Ovary (tissue), 10 donors: ENCODE measurements at places on chromosomes 3 and 15. TPM values are rescaled to one million over a fixed set of nuclear protein-coding genes. Genes with fewer than 3 reads are reported as not detected.

GRCh38 chr3:100185847-100186246 lies 71.5 kb upstream of the FILIP1L start:
- no peak for DNase-seq

The RPUSD3 gene
- polyA plus RNA-seq, result 21.5 TPM

DNA sequence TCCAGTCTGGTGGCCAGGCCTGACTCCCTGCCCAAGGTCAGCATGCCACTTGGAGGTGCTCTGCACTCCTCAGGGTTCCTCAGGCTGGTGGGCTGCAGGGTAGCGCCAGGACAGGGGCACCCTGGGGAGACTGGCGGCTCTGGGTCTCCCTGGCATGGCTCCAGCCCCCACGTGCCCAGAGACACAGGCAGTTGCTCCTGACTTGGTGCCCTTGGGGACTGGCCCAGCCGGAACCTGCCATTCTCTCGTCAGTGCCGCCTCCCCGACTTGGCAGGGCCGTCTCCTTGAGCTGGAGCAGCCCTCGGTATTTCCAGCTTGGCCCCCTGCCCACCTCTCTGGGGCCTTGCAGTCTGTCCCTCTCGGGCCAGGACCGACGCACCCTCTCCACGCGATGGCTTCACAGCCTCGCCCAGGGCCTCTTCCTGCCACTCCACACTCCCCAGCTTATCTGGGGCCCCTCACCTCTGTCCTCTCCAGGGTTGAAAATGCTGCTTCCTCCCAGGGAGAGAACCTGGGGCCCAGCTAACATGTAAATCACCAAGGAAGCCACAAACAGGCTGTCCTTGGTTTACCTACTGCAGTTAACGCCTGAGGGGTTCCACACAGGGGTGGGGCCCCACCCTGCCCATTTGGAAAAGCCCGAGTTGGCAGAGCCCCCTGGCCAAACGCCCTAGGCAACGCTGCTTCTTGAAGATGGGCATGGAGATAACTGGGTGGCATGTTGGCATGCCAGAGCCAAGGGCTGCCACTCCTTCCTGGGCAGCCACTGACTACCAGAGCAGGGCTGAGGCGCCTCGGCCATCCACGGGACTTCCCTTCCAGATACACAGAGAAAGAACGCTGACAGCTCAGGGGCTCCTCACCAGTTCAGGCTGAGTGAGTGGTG lies 61.4 kb downstream of the SMAD6 start:
- peak; percentile 70 for DNase-seq

DNA sequence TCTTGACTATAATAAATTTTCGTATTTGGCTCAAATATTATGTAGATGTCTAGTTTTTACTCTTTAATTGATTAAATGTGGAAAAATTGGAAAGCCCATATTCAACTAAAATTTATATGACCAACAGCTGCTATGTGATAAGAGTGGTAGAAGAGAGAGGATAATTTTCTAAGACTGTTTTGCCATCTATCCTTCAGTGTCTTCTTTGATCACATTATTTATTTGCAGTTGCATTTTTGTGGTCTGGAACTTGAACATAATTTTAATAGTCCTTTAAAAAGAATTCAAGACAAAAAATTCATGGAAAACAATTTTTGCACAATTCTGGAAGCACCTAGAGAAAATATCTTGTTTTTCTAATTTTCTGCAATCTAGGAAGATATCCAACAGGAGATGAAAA lies 213.3 kb upstream of the THBS1 start:
- no peak for DNase-seq

DNA sequence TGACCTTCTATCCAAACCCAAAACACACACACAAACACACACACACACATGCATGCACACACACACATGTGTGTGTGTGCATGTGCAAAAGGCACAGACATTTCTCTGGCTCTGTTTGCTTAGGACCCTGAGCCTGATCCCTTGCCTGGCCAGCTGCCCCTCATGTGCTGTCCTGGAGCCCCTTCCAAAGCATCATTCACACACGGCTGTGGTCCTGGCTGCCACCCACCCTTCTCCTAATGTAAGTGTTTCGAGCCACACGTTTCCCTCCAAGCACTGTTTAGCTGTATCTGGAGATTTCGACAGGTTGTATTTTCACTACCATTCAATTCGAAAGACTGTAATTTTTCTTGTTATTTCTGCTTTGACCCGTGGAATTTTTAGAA lies 45.8 kb upstream of the KLF13 start:
- no peak for DNase-seq

GRCh38 chr3:71042759-71043158 lies 540.8 kb downstream of the FOXP1 start:
- DNase-seq, result no peak

DNA sequence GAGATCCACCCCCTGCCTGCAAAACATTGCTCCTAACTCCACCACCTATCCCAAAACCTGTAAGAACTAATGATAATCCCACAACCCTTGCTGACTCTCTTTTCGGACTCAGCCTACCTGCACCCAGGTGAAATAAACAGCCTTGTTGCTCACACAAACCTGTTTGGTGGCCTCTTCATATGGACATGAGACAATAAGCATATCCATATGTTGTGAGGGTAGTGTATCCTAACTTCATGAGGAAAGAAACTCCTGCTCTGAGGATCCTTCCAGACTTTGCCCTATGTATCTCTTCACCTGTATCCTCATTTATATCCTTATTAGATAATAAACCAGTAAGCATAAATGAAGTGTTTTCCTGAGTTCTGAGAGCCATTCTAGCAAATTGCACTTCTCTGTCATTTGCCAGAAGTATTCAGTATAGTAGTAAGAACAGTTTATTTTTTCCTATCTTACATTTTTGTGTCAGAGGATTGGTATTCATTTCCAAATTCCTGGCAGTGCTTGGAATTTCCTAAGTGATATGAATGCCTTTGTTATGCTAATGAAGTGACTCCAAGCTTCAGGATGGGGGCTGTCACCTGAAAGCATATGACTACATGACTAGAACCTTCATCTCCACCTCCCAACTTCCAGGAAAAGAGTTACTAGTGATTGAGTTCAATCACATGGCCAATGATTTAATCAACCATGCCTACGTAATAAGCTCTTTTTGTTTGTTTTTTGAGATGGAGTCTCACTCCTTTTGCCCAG lies 30.2 kb downstream of the TTBK2 start:
- DNase-seq, result no peak

The ZDHHC23 gene
- polyA plus RNA-seq, result 0.80 TPM

GRCh38 chr3:163347944-163348343 lies 1730.4 kb downstream of the SI start:
- no peak for DNase-seq

- DNase-seq, result no peak
Observed at GRCh38 chr3:177426878-177427495, 229.7 kb upstream of the TBL1XR1 start.

DNA sequence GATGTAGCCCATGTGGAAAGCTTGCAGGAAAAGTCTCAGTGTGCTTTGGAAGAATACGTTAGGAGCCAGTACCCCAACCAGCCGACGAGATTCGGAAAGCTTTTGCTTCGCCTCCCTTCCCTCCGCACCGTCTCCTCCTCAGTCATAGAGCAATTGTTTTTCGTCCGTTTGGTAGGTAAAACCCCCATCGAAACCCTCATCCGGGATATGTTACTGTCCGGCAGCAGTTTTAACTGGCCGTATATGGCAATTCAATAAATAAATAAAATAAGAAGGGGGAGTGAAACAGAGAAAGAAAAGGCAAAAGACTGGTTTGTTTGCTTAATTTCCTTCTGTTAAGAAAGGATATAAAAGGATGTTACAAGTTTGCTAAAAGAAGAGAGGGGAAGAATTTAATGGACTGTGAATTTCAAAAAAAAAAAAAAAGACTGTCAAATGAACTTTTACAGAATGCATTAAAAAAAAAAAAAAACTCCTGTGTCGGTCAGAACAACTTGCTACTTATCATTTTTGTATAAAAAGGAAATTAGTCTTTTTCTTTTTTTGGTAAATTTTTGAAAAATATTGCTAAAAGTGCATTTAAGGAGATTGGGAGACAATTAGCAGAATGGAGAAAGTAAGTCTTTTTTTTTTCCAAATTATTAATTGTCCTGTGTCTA lies 7.0 kb downstream of the NR2F2 start:
- DNase-seq, result no peak

- no peak for DNase-seq
Observed at GRCh38 chr15:100778831-100779288, 100.8 kb upstream of the ALDH1A3 start.

DNA sequence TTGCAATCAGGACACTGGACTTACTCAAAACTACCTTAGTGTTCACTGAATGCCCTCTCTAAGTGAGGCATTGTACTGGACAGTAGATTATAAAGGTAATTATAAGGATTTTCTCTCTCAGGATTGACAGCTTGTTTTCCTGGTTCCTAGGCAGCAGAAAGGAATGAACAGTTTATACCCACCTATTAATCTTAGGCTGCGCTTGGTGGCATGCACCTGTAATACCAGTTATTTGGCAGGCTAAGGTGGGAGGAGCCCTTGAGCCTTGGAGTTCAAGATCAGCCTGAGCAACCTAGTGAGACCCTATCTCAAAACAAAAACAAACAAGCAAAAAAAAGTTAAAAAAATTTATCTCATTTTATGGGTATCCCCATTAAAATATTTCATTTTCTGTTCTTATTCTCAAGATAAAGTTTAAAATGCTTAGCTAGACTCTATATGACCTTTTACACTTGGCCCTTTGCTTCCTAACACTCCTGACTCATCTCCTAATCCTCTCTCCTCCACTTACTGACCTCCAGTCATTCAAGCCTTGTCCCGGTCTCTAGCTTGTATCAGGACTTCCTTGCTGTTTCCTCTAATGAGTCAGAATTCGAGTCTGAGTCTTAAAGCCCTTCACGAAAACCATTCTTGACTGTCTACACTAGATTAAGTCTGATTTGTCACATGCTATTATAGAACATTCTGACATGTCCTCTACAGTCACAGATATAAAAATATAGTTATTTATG lies 348.6 kb downstream of the NLGN1 start:
- no peak for DNase-seq

- DNase-seq, result no peak
Observed at GRCh38 chr15:67903708-67904107, 63.9 kb upstream of the RNU6-1 start.

DNA sequence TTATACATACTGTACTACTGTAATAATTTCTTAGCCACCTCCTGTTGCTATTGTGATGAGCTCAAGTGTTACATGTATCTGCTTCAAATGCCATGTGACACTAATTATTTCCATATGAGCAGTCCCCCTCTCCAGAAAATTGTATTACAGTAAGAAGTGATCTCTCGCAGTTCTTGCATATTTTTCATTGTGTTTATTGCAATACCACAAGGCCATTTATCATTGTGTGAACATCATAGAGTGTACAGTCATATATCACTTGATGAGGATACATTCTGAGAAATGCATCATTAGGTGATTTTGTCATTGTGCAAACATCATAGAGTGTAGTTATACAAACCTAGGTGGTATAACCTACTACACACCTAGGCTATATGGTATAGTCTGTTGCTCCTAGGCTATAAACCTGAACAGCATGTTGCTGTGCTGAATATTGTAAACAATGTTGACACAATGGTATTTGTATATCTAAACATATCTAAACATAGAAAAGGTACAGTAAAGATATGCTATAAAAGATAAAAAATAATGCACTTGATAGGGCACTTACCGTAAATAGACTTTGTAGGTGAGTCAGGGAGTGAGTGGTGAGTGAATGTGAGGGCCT lies 189.6 kb upstream of the MLF1 start:
- DNase-seq, result no peak

DNA sequence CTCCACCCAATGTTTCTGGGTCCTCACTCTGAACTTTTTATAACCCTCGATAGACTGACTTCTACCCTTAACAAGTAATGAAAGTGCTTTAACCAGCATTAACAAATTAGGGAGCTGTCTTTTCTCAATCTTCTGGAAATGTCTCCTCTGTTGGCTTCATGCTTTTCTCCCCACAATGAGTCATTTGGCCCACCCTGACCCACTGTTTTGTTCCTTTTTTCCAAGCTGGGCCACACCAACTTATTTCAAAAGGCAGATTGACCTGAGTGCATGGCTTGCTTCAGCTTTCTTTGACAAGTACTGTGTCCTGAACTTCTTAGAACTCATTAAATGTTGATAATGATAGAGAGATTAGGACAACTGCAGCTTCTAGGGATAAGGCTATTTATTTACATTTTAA lies 199.6 kb upstream of the SEMA6D start:
- DNase-seq, result no peak

The CYFIP1 gene
- polyA plus RNA-seq, result 35.8 TPM

The ZKSCAN7 gene
- polyA plus RNA-seq, result 4.9 TPM

DNA sequence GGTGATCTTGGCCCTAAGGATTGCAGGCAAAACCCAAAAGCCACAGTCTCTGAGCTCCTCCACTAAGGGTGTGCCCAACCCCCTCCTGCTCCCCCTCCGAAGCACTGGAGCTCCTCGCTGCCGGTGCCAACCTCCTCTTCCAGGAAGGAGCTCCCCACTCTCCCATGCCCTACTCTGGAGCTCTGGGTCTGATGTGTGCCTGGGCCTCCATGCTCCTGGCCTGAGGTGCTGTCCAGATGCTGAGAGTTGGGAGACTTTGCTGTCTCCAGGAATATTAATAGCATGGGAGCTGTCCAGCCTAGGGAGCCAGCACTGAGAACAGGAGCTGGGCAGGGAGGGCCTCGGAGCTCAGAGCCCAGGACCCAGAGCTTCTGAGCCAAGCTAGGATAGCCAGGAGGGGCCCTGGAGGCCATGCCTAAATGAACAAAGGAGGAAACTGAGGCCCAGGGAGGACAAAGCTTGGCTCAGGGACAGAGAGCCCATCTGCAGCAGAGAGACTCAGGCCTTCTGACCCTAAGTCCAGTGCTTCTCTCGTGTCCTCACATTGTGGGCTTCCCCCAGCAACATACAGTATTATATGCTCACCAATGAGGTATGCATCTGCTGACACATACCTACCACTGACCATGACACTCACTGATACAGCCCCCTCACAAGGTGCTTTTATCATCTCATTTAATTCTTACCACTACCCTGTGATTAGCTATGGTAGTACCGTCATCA lies 36.9 kb upstream of the HERC1 start:
- no peak for DNase-seq
